Activated CD8-positive, alpha-beta memory T cell treated with anti-CD3 and anti-CD28 coated beads for 1 hour (primary cell): ENCODE measurements at places on chromosomes 16 and 17.

- DNase-seq, result no peak
Measured at GRCh38 chr16:85431431-85432124, 181.5 kb upstream of the GSE1 start.

GRCh38 chr17:151886-152859, 14.8 kb downstream of the SCGB1C2 start:
- no peak for DNase-seq

DNA sequence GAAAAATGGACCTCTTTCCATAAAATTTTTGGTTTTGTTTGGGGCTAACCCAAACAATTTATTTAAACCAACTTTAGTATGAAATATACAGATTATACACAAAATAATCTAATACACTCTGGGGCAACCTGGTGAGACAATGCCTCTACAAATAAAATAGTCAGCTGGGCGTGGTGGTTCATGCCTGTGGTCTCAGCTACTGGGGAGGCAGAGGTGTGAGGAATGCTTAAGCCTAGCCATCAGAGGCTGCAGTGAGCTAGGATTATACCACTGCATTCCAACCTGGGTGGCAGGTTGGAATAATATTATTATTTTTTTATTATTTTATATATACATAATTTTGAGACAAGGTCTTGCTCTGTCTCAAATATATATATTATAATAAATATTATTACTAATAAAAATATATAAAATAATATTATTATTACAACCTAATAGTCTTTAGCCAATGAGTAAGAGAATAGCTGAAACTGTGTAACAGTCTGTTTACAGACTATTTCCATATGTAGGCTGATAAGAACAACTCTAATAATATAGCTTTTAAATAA, 50.5 kb downstream of the GLG1 start:
- DNase-seq, result no peak

DNA sequence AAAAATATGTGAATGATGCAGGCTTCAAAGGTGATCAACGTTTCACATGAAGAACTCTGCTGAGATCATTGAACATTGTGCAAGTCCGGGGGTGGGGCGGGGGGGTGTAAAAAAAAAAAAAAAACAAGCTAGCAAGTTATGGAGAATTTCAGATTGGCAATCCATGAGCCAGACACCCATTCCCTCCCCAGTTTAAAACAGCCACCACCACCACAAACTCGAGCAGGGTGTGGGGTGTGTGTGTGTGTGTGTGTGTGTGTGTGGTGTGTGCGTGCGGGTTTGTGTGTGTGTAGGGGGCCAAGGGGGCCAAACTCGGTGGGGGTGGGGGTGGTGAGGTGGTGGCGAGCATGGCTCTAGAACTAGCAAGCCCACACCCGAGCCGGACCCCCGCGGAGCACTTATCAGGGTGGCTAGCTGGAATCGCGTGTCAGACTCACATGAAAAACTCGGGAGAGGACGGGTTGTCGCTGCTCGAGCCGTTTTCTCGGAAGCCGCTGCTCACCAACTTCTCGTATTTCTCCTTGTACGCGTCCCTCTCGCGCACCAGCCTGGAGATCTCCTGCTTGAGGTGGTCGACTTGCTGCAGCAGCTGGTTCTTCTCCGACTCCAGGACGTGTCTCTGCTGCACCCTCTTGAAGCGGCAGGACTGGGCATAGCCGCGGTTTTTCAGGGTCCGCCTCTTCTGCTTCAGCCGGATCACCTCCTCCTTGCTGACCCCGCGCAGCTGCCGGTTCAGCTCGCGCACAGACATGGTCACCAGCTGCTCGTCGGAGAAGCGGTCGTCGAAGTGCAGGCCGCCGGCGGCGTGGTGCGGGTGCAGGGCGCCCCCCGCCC, 2.0 kb downstream of the MAF start:
- no peak for DNase-seq

GRCh38 chr17:31068291-31068690, 26.5 kb upstream of the NF1 start:
- DNase-seq, result no peak

DNA sequence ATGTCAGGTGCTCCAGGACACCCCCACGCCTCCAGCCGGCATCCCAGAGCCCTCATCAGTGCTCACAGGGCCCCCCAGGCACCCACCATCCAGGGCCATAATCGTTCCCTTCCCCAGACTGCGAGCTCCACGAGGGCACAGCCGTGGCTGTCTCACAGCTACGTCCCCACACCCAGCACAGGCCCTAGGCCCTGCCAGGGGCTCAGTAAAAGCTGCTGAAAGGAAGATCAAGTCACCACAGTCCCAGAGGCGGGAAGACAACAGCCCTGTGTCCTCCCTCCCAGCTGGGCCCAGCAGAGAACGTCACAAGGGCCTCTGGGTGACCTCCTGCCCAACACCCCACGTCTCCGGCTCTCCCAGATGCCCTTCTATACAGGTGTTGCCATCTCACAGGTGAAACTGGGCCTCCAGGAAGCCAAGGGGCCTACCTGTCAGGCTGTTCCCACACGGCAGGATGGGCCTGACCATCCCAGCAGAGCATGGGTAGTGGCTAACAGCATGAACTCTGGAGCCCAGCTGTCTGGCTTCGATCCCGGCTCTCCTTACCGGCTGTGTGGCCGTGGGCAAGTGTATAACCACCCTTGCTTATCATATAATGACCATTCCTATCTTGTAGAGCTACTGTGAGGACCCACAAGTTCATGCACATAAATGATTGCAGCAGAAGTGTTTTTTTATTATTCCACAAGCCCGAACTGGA, 17.9 kb downstream of the ARL2BP start:
- no peak for DNase-seq

- DNase-seq, result no peak
Measured at GRCh38 chr16:86261379-86261778, 248.9 kb upstream of the FOXF1 start.

DNA sequence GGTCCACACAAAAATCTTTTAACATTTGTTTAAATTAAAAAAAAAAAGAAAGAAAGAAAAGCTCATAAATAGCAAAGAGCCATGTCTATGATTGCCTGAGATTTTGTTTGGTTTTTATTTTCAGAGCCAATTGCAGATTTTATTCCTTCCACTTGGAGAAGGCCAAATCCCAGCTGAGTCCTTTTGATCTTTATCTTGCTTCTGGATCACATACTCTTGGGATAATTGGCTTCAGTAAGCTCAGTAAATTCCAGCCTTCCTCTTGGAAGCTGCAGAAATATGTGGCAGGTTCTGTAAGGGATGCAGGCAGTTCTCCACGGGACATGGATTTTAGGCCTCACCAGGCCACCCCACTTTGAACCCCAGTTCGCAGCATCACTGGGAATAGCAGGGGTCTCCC, 63.3 kb upstream of the TMC5 start:
- DNase-seq, result no peak

- DNase-seq, result no peak
Measured at GRCh38 chr16:83219285-83219684, 588.5 kb upstream of the HSBP1 start.

GRCh38 chr17:81322271-81323082, 27.4 kb upstream of the SLC38A10 start:
- DNase-seq, result no peak

DNA sequence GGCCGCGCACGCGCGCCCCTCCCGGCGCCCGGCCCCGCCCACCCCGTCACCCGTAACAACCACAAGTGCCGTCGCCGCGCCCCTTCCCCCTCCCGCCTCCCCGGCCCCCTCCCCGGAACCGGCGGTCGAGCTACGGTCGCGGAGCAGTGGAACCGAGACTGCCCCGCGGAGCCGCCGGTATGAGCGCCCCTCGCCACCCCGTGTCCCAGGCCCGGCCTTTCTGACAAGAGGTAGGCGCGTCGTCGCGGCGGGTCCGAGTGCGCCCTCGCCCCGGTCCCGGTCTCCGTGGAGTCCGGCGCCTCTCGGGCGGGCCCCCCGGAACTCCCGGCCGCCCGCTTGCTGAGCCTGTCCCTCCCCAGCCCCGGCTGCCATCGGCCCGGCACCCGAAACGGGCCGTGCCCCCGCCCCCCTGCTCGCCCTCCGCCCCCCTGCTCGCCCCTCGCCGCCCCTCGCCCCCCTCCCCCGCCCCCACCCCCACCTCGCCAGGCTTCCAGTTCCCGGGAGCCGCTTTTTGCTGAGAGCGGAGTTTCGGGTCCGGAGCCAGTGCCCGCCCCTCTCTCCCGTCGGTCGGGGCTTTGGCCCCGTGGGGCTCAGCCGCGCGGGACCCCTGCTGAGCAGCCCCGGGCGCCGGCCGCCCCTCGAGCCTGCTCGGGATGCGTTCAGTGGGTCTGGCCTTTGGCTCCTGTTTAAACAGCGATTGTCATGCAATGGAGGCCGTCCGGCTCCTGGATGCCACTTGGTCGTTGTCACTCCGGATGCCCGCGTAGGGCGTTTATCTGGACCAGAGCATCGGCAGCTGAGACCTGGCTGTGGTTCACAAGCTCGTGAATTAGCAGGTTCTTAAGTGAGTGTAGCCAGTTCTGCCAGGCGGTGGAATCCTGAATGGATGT, at the start of gene SEC14L1:
Gene SEC14L1, plus strand, starts transcription at position 92 of the 890 bp plus-strand sequence. CDS start 2,628 bp downstream, outside the sequence.
- no peak for DNase-seq

DNA sequence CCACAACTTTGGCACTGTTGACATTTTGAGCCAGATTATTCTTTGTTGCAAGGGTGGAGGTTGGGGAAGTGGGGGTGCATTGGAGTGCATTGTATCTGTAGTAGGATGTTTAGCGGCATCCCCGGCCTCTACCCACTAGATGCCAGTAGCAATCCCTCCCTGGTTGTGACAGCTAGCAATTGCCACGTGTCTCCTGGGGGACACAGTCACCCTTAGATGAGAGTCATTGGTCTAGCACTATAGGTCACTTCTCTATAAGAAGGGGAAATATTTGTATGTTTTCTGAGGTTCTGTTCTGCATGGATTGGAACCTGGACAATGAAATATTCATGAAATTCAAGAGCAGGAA, 32.4 kb downstream of the MSI2 start:
- no peak for DNase-seq

- DNase-seq, result no peak
Measured at GRCh38 chr17:49482144-49482817, 12.8 kb upstream of the NGFR start.

- no peak for DNase-seq
Measured at GRCh38 chr16:88681709-88682451, 4.4 kb downstream of the SNAI3 start.

GRCh38 chr16:67652578-67653127, 7.4 kb downstream of the ACD start:
- DNase-seq, result no peak

DNA sequence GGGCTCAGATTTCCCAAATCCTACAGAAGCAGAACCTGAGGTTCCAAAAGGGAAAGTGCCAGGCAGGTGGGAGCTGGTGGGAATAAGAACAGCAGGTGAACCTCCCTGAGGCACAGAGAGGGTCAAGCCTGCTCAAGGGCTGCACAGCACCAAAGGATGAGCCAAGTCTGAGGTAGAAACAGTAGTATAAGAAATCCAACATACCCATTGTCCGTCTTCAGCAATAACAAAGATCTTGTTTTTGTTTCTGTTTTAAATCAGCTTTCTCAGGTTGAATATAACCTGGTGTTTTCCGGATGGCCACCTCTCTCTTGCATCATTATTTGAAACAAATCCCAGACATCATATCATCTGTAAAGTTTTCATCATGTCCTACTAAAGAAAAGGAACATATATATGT, 10.6 kb upstream of the CES3 start:
- DNase-seq, result no peak

DNA sequence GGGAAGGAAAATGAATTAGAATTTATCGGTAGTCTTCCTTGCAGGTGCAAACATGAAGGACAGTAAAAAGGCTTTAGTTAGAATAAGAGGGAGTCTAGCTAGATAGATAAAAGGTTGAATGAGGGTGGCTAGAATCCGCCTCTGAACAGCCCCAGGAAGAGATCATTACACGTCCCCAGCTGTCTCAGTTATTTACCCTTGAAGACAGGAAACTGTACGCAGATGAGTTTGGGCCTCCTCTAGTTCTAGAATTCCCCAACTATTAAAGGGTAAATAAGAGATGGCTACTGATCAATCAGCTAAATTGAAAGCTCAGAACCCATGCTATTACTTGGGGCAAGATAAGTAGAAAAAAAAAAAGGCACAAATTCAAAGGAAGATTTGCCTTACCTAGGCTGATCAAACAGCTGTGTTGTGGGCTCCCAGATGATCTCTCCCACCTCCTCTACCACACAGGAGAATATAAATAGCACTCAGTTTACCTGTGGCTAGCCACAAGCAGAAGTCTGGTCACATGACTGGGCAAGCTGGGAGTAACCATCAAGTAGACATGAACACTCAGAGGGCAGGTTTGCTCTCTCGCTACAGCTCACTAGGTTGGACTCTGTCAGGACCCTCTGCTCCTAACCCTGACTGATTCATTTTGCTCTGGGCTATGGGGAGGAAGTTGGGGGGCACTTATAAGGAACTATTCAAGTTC, 17.0 kb downstream of the FAM117A start:
- no peak for DNase-seq

DNA sequence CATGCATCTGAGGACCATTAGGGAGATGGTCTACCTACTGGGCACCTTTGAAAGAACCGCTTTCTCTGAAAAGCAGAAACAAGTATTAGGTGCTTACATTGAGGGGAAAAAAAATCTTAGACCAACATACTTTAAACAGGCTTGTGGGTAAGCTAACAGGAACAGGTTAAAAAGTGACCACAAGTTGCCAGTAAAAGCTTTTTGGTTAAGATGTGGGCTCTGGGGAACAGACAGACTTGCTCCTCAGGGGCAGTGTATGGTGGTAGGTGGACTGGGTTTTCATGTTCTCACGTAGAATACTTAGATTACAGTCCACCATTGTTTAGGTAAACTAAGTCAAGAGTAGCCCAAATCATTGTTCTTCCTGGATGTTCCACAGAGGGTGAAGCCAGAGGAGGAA, 41.2 kb downstream of the REXO5 start:
- DNase-seq, result no peak

DNA sequence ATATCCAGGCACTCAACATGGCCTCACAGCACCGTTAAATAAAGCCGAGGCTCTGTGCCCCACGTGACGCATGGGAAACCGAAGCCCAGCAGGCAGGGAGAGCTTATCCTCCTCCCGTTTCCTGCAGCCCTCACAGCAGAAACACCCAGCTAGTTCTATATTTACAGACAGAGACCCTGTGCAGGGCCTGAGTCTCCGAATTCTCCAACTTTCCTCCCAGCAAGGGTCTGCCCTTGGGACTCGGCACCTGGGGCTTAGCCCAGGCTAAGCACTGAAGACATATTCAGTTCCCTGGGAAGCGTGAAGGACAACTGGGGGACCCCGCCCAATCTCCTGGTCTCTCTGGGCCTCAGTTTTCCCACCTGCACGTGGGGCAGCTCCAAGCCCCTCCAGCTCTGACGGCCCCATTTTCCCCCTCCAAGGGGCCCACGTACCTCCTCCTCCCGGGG, 29.2 kb downstream of the TRPV3 start:
- DNase-seq, result no peak

DNA sequence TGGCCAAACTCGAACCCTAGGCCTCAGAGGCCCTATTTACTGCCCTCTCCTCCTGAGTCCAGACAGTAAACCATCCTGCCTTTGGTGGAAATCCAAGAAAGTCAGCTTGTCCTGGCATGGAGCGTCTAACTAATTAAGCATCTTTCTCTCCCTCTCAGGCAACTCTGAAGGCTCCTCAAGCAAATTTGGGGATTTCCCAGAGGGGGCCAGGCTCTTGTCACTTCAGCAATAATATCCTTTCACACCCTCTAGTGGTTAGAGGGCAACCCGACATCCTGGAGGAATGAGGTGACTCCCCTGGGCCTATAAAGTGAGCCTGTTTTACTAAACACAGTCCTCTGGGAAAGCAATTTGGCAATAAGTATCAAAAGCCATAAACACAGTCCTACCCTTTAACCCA, 60.4 kb downstream of the NOG start:
- DNase-seq, result peak; percentile 6
